GM03348 (cell line): ENCODE measurements at places on chromosomes 2 and 18.
A peak's percentile ranks its signal among the peaks of the same experiment; 100 is the strongest.

DNA sequence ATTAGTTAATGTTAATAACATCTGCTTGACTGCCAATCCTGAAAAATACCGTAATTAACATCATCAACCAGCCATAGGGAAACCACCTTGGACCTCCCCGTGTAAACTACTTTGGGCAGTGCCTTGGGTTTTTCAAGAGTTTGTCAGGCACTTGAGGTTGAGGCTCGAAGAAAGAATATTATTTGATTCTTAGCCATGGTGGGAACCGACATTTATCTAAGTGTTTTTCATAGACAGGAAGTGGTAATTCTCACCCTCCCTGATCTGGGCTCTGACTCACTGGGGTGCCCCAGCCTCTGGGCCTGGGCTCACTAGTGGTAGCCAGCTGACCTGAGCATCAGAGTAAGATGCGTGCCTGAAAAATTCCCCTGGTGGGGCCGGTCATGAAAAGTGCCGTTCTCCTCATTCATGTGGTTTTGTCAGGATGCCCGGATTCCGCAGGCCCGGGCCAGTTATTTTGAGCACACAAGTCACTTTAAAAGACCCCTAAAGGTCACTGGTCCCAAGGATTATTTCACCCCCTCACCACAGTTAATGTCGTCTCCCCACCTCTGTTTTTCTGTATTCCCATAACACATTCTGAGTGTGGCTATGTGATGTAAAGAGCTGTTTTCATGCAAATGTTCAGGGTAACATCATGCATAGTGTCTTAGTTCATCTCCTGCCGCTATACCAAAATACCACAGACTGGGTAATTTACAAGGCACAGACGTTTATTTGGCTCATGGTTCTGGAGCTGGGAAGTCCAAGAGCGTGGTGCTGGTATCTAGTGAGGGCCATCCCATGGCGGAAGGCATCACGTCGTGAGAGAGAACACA is 21.6 kb upstream of the SPATA3 start:
- peak; percentile 33 for DNase-seq

DNA sequence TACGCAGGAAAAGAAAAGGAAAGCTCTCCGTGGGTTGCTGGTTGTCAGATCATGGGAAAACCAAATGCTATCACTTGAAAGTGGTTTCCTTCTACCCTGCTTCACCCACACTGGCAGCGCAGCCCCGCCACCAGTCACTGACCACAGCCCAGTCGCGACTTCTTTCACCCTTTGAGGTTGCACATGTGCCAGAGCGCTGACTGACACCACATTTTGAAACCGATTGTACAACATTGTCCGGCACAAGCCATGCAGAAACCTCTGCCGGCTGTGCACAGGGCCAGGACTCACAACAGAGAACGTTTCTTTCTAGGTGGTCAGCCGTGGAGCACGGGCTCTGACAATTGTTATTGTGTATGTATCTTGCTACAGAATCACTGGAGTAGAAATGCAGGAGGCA is 827.2 kb upstream of the POU3F3 start:
- DNase-seq, result no peak

DNA sequence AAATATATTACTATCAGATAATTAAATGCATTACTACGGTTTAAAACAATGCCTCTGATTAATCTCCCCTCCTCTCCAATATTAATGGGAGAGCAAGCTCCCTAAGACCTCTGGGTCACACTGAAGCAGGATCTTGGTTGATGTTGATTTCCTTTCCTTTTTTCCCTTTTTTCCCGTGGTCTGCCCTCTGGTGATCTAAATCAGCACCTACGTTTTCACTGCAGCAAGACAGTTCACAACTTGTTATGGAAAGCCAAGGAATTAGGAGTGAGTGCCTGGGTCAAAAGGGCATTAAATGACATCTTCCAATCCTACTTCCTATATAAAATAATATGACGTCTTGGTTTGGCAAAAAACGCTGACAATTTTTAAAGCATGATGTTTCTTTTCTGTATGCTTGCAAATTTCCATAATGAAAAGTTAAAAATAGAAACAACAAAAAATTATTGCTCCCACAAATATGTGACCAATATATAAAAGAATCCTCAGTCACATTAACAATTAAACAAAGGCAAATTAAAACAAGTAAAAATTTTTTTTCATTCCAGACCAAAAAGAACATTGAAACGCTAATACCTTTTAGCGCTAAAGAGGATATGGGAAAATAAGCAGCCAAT is 7.9 kb upstream of the CFAP36 start:
- DNase-seq, result peak; percentile 55

- no peak for DNase-seq
Measured at GRCh38 chr18:75375341-75375740, 52.2 kb downstream of the SMIM21 start.

GRCh38 chr2:127558911-127559310 is 23.4 kb downstream of the MYO7B start:
- DNase-seq, result no peak

GRCh38 chr2:202065876-202066275 is 7.2 kb upstream of the KIAA2012 start:
- no peak for DNase-seq

- no peak for DNase-seq
Measured at GRCh38 chr2:152556506-152556905, 160.8 kb downstream of the PRPF40A start.

DNA sequence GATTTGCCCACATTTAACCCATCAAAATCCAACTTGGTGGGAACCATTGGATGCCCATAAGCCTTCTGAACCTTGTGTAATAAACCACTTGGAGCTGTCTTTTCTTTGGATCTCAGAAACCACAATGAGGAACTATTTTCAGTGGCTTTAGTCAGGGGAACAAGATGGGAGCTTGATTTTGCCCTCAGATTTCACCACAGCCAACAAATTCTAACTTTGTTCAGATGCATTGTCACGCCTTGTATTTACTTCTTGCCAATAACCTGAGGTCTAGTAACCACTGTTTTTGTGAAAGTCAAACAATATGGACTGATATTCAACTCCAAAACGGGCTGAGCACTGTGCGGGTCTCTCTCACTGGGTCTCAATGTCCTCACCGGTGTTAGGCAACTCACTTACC is 508.2 kb downstream of the TNS1 start:
- no peak for DNase-seq

- DNase-seq, result no peak
Measured at GRCh38 chr18:44818668-44819403, 138.1 kb downstream of the SETBP1 start.

DNA sequence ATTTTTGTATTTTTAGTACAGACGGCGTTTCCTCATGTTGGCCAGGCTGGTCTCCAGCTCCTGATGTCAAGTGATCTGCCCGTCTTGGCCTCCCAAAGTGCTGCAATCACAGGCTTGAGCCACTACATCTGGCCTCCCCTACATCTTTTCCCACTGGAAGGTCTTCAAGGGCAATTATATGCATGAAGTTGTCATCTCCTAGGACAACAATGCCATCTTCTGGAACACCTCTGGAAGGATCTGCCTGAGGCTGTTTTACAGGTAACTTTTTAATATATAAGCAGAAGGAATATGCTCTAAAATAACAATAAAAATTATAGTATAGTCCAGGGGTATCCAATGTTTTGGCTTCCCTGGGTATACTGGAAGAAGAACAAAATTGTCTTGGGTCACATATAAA is 321.4 kb downstream of the AFF3 start:
- no peak for DNase-seq

- no peak for DNase-seq
Measured at GRCh38 chr2:113765276-113765675, 8.8 kb upstream of the SLC35F5 start.

GRCh38 chr2:200860092-200860795 is 4.2 kb downstream of the CLK1 start:
- DNase-seq, result peak; percentile 62

DNA sequence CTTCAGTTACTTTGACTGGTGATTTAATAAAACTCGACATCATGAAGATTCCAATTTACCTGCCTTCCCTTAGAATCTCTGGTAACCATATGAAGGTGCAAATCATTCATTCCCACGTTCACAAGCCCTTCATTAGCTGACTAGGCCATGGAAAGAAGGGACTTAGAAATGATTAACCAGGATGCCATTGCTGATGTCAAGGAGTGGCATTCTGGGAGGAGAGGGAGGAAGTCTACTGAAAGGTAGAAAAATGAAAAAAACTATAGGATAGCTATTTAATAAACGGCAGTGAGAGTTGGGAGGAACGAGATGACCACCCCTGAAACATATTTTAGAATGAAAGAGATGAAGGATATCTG is 1.4 kb downstream of the ATIC start:
- no peak for DNase-seq

GRCh38 chr18:12012697-12013096 is 31.4 kb downstream of the IMPA2 start:
- DNase-seq, result no peak

GRCh38 chr18:46462523-46462922 is 194.5 kb downstream of the LOXHD1 start:
- DNase-seq, result no peak

DNA sequence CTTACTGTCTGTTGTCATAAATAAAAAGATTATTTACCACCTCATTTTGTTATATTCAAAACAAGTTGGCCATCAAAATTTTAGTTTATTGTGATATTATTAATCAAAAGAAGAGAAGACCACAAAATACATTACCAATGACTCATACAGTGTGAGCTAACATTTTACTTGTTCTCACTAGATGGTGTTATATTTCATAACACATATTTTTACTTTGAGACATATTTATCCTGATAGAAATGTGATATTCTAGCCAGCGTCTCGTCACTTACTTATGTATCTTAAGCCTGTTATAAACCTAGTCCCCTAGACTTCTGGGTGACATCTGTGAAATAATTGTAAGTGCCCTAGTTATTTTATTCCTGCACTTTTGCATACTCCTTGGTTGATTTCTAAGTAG is 263.2 kb downstream of the CDH7 start:
- DNase-seq, result no peak

- no peak for DNase-seq
Measured at GRCh38 chr2:231393149-231394131, 2.1 kb upstream of the B3GNT7 start.

DNA sequence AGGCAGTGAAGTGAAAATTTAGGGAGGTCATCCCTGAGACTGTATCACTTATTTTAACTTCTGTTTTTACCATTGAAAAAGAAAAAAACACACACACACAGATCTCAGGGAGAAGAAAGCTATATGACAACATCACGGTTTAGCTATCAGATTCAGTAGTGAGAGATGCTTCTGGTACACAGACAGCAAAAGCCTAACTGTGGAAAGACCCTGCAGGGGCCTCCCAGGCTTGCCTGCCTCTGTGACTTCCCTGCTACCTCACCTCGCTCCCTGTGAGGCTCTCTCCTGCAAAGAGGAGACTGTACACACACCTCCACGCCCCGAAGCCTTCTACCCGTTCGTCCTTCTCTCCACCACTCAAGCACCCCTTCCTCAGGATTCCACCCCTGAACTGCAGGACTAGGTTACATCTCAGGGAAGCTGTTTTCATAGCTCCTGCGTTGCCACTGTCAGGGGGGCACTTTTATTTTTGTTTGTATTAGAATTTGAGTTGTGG is 86.3 kb downstream of the EPB41L3 start:
- DNase-seq, result no peak

- DNase-seq, result peak; percentile 58
Measured at GRCh38 chr2:42770288-42771131, 6.6 kb upstream of the OXER1 start.

DNA sequence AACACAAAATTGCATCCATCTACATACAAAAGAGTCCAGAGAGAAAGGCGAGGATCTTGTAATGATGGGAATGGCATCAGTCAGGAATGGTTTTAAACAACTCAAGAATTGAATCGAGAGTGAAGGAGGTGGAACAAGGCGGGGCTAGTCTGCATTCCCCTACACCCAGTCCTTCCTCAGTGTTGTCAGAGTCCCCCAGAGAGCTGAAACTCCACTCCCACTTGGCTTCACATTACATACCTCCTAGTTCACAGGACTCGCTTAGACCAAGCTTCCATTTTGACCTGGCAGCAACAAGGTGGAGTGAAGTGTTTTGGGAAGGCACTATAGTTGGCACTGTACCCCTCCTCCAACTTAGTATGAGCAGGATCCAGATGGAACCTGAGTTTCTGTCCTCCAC is 1273.5 kb upstream of the CRIM1 start:
- no peak for DNase-seq

DNA sequence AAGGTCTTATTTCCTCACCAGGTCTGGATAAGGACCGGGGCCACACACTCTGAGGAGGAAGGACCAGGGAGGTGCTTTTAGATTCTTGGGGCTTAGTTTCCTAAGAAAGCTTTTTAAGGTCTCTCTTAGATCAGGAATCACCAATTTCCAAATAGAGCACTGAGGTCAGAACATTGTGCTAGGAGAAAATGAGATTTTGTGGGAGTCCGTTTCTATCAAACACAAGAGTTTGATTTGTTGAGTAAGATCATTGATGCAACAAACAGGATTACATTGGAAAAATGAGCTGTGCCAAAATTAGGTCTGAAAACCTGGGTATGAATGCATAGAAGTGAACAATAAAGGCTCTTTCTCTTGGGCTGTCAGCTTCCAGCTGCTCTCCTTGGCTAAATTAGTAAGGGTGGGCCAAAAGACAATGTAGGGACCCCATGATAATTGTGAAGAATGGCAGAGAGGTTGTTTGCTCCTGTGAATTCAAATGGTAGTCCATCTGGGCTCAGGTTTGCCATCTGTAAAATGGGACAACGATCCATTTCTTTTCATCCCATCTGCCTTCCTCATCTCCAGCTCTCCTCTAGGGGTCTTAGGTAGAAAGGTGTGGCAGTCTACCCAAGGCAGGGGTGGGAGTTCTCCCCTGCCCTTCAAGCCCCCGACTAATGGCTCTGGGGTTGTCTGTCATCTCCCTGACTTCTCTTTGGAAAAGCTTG is 20.0 kb downstream of the IGFBP2 start:
- DNase-seq, result no peak

- peak; percentile 45 for DNase-seq
Measured at GRCh38 chr2:72145289-72145657, 2.4 kb downstream of the CYP26B1 start.

DNA sequence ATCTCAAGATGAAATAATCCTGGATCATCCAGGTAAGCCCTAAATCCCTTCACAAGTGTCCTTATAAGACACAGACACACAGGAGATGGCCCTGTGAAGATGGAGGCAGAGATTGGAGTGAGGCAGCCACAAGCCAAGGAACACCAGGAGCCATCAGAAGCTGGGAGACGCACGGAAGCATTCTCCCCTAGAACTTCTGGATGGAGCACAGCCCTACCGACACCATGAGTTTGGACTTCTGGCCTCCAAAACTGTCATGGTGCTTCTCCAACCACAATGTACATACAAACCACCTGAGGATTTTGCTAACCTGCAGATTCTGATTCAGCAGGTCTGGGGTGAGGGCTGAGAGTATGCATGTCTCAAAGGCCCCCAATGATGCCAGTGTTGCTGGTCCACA is 42.5 kb downstream of the ADD2 start:
- no peak for DNase-seq

GRCh38 chr2:102120261-102120660 is 22.3 kb upstream of the IL1R1 start:
- DNase-seq, result no peak

DNA sequence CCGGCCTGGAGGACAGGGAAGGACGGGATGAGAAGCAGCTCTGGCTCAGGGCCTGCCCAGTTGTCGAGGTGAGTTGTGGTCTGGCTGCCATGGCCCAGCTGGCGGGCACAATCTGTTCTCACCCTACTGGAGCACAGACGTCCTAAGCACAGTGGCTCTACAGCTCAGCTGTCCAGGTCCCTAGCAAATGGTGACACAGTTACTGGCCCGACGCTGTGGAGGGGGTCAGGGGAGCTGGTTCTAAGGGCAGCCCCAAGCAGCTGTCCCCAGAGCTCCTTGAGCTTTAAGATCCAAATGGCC is 32.9 kb downstream of the KCNK3 start:
- DNase-seq, result no peak
